ENCODE measurements at places on chromosomes 7 and 10.

GRCh38 chr7:135273581-135273980, 39.9 kb downstream of the STRA8 start:
- no peak for DNase-seq

DNA sequence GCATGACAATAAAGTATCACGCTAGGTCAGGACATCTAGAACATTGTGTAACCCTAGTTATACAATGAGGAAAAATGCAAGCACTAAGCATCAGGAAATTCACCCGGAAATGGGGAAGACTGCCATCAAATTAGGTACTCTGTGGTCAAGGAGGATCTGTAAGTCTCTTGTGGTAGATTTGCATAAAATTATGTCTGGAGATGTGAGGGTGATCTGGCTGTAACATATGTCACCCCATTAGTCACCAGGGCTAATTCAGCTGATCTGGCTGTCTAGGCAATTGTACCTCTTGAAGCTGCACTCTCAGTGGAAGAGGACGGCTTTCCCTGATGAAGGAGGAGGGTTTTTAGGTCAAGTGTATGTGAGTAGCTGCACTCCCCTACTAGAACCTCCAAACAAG, 14.8 kb downstream of the AKR1D1 start:
- no peak for DNase-seq

- DNase-seq, result no peak
These were observed 365.5 kb upstream of the PFKP start for GRCh38 chr10:2701802-2702201.

DNA sequence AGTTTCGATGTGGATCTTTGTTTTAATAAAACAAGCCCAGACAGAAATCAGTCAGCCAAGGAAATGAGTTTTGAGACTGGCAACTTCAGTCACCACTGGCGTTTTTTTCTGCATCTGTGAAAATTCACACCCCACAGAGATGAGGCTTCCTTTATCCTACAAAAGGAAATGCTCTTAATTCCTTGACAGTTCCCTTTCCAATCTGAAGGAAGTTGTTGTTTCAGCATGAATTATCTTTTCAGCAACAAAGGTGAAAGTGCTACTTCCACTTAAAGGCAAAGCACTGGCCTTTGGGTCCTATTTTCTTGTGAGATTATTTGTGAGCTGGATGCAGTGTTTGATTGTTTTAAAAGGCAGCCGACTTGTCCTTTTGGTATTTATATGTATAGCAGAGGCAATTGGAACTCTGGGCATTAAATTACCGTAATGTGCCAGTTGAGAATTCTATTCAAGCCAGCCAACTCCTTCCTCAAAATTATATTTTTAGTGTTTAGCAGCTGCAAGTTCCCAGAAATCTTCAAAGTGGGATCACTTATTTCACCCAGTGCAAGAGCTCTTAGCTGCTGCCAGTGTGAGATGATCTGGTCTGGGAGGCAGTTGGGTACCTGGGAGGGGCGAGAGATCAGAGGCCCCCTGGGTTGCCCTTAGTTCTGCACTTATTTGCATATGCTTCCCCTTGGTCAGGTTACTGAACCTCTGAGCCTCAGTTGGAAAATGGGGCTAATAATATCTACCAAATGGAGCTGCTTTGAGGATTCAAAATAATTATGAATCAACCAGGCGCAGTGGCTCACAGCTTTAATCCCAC, 427.1 kb downstream of the GALNT17 start:
- DNase-seq, result no peak

GRCh38 chr7:33952824-33953223, 47.5 kb downstream of the BMPER start:
- DNase-seq, result no peak

GRCh38 chr10:69912589-69912988, 110.9 kb downstream of the COL13A1 start:
- DNase-seq, result no peak

DNA sequence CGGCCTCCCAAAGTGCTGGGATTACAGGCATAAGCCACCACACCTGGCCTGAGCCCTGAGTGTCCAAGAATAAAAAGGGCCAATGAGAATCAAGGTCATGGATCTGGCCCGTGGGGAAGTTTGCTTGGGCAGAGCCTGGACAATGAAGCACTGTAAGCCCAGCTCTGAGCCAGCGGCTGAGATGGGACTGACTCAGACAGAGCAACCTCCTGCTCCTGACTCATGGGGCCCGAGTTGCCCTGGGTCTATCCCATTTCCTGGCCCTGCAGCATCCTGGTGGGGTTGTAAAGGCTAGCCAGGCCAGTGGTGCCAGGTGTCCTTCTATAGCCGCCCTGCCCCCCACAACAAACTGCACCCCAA, 5.2 kb upstream of the MYH16 start:
- DNase-seq, result no peak

- no peak for DNase-seq
These were observed 70.1 kb upstream of the RAB11FIP2 start for GRCh38 chr10:118116715-118117449.

DNA sequence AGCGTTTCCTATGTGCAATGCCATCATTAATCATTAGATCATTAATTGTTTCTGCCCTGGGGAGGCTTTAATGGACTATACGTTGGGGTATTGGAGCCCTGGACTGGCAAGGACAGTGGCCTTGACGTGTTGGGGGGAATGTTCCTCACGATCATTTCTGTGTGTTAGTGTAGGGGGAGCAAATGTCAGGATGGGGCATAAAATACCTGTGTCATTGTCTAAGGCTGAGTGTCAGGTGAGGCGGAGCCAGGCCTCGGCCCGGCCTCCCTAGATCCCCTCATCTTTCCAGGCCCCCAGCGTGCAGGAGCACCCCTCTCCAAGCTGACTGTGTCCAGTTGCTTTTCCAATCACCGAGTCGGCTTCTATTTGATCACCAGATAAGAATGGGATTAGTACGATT, 346.4 kb upstream of the SHH start:
- no peak for DNase-seq

- DNase-seq, result no peak
These were observed 74.9 kb downstream of the ADCYAP1R1 start for GRCh38 chr7:31126976-31127375.

GRCh38 chr7:118325450-118325808, 100.9 kb downstream of the ANKRD7 start:
- DNase-seq, result no peak

DNA sequence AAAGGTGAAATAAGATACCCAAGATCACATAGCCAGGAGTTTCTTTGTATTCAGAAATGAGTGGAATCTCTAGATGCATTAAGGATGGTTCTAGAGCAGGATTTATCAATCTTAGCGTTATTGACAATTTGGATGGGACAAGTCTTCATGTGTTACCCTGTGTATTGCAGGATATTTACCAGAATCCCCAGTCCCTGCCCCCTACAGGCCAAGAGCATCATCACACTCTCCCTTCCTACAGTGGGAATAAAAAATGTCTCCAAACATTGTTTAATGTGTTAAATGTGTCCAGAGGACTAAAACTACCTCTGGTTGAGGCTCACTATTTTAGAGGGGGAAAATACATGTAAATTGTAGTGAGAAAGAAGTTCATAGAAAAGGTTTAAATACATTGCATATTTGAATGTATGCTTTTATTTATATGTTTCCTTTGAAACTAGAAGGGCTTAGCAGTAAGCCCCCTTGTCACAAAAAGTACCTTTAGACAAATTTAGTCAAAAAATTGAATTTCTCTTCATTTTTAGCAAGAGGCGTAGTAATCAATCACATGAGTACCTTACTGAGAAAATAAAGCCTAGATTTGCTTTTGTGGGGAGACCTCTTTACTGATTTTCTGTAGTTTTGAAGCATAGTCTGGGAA, 141.2 kb downstream of the MLLT10 start:
- no peak for DNase-seq

- DNase-seq, result no peak
These were observed 48.9 kb downstream of the ZCCHC24 start for GRCh38 chr10:79396520-79396919.

GRCh38 chr10:50325449-50326171, 74.3 kb upstream of the ASAH2 start:
- DNase-seq, result peak; percentile 40
